ENCODE measurements at places on chromosomes 3 and 15. TPM values are rescaled to one million over a fixed set of nuclear protein-coding genes. Genes with fewer than 3 reads are reported as not detected.

DNA sequence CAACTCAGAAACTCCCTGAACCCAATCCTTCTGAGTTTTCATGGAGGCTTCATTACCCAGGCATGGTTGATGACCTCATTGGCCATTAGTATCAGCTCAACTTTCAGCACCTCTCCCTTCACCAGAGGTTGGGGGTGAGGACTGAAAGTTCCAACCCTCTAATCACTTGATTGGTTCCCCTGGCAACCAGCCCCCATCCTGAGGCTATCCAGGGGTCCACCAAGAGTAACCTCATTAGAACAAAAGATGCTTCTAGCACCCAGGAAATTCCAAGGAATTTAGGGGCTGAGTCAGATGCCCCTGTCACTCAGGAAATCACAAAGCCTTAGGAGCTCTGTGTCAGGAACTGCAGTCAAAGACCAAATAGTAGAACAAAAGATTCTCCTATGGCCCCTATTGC is 43.8 kb downstream of the ADAMTSL3 start:
- DNase-seq, result no peak

DNA sequence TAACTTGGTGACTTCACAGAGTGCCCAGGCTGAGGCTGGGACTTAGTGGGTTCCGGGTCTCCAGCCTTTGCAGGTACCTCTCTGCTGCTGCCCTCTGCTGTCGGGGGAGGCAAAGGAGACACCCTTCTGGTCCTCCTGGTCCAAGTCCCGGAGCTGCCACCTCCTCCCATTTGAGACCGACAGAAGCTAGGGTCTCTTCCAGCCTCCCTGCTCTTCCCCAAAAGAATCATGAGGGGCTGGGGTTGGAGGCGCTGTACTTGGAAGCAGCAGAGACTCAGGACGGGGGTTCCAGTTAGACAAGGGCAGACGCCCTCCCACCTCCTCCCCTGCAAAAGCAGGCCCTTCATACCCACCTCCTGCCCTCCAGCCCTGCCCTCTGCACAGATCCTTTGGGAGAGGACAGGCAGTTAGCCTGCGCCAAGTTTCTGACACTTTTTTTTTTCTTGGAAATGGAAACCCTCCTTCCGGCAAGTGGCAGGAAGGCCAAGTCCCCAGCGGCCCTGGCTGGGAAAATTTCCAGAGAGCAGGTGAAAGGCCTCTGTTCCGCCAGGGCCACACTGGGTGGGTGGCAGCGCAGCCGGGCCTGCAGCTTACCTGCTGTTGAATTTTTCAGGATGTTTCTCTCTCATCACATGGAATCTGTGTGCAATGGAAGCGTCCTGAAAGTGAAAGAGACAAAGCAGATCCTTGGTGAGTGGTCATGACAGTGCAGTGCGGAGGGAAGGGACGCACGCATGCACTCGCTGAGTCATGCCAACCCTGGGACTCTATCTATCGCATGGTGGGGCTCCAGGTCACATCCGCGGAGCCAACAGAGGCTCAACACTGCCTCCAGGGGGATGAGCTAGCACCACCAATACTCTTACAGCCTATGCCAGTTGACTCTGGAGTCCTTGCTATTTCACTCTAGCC is 119.9 kb downstream of the DGKG start:
- DNase-seq, result no peak

DNA sequence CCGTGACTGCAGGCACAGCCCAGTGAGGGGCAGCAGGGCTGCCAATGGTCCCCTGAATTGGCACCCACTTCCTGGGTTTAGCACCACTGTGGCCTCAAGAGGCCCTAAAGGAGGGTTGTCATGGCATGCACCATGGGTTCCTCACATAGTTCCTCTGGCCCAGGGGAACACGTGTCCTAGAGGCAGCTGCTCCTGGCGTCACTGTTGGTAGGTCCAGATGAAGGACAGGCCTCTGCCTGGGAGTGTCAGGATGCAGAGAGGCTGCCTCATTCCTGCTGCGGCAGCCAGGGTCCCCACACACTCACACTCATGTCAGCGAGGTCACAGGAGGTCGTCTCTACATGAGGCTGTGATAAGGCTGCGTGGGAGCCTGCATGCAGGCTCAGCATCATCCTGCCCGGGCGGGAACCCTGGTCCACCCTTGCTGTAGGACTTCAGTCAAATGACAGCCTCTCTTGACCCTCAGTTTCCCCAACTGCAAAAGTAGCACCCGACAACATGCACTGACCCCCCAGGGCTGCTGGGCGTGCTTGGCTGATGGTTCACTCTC is 26.1 kb upstream of the SFMBT1 start:
- no peak for DNase-seq

DNA sequence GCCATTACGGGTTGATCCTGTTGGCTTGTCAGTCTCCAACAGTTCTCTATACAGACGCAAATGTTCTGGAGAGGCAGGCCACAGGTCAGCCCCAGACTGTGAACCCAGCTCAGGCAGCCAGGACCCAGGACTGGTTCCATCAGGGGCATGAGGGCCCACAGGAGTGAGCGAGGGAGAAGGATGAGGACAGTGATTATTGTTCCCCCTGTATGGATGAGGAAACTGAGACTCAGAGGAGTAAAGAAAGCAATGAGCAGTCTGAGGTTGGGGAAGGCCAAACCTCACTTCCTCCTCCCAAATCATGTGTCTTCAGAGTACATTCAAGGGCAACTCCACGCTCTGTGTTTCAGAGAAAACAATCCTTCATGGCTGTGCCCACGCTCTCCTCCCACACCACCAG is 121.9 kb downstream of the RPLP1 start:
- DNase-seq, result no peak

DNA sequence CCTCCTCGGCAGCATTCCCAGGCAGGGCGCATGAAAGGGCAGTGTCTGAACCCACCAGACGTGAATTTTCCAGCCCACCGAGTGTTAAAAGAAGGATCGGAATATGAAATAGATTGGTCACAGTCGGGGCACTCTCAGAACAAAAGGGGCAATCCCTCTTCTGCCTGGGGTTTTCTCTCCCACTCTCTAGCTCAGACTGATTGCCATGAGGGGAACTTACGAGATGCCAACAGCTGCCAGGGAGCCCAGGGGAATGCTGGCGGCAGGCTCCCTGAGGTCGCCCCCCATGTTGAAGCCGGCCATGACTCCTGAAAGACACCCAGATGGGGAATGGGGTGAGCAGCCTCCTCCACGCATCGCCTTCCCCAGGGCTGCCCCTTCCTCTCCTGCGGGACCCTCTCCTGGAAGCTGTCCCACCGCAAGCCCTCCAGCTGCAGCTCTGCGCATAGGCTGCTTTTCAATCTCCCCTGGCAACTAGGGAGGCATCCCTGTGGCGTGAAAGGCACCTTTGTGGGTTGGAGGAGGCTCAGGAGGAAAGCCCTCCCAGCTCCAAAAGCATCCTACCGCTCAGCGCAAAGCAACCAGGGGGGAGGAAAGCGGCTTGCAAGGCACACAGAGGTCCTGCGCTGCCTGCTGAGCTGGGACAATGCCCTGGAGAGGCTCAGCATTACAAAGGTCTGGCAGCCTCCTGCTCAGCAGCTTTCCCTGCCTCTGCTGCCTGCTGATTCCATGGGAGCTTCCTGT is 64.8 kb upstream of the HEG1 start:
- no peak for DNase-seq

DNA sequence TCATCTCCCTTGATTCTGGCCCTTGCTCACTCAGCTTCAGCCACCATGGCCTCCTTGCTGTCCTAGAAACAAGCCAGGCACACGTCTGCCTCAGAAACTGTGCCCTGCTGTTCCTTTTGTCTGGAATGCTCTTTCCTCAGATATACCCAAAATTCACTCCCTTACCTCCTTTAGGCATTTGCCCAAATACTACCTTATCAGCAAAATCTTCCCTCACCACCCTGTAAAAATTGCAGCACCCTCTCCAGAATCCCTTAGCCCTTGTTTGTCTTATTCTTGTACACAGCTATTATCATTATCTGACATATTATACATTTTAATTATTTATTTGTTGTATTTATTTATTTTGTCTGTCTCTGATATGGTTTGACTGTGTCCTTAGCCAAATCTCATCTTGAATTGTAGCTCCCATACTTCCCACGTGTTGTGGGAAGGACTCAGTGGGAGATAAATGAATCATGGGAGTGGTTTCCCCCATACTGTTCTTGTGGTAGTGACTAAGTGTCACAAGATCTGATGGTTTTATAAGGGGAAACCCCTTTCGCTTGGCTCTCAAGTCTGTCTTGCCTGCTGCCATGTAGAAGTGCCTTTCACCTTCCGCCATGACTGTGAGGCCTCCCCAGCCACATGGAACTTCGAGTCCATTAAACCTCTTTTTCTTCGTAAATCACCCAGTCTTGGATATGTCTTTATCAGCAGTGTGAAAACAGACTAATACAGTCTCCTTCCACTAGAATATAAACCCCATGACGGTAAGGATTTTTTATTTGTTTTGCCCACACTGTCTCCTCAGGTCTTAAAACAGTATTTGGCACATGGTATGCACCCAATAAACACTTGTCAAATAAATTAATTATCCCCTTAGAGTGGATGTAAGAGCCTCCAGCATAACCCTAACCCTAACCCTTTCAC is 60.0 kb upstream of the STT3B start:
- no peak for DNase-seq

Gene TRPM1
- total RNA-seq, result not detected

DNA sequence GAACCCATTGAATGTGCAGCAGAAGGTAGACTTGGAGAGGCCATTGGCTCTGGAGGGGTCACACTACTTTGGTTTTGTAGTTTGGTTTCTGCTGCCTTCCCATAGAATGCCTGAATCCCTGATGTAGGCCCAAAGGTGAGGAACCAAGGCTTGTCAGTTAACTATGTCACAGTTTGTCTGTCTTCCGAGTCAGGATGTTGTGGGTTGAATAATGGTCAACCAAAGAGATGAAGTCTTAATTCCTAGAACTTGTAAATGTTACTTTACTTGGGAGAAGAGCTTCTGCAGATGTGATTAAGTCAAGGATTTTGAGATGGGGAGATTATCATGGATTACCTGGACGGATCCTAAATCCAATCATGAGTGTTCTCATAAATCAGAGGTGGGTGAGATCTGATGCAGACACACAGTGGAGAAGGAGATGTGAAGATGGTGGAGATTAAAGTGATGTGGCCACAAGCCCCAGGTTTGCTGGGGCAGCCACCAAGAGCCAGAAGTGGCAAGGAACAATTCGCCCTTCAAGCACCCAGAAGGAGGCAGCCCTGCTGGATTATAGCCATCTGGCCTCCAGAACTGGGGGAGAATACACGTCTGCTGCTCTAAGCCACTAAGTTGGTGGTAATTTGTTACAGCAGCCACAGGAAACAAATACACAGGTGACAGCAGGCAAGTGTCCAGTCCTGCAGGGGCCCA is 2.3 kb upstream of the CCR8 start:
- DNase-seq, result no peak

DNA sequence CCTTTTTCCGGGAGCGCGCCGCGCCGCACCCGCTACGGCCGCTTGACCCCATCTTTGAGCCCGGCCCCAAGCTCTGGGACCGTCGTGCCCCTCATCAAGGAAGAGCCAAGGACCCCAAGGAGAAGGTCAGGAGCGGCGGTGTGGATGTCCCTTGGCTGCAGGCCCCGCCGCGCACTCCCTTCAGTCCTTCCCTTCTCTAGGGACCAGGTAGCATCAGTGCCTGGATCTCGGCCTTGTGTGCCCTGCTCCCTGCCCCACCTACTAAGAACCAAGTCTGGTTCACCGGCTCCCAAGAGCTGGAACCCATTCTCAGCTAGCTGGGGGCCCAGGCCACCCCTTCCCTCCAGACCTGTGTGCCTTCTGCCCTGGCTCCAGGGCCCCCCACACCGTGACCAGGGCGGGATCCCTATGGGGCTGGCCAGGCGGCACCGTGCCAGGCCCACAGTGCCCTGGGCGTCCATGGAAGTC is 69.3 kb upstream of the CGNL1 start:
- DNase-seq, result no peak

DNA sequence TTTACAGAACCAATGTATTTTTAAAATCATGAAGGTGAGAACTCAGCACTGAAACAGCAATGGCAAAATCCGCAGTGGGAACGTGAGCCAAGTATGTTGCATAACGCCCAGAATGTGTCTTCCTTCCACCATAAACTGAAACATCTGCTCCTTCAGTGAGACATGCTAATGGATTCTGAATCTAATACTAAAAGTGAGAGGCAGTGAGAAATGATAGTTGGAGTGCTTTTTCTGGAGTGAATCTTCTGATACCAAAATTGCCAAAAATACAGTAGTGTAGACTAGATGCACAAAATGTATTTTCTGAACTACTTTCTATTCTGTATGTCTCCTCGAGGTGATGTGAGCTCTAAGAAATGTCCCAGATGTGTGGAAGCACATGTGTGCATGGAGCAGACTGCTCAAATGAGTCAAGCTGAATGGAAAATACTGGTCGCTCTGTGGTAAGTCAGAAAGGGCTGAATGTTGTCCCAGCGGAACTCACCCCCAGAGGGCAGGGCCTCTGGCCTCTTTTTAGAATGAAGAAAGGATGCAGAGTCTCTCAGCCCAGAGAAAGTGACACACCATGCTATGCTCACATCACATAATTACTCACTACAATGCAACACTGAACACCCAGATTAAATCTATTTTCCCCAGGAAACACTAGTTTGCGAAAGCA is 73.0 kb downstream of the ATP10A start:
- DNase-seq, result peak; percentile 36

Gene STRA6
- 21.9 TPM for total RNA-seq

Gene HOMER2
- total RNA-seq, result 8.9 TPM
